ENCODE measurements at places on chromosomes 5 and 9. TPM values are rescaled to one million over a fixed set of nuclear protein-coding genes. Genes with fewer than 3 reads are reported as not detected.

GRCh38 chr9:23563517-23563916 is 262.5 kb downstream of the ELAVL2 start:
- no peak for DNase-seq

- DNase-seq: no peak
Observed at GRCh38 chr5:103565719-103566118, 3.1 kb upstream of the NUDT12 start.

GRCh38 chr5:77444356-77444755 is 47.8 kb downstream of the WDR41 start:
- DNase-seq: no peak

DNA sequence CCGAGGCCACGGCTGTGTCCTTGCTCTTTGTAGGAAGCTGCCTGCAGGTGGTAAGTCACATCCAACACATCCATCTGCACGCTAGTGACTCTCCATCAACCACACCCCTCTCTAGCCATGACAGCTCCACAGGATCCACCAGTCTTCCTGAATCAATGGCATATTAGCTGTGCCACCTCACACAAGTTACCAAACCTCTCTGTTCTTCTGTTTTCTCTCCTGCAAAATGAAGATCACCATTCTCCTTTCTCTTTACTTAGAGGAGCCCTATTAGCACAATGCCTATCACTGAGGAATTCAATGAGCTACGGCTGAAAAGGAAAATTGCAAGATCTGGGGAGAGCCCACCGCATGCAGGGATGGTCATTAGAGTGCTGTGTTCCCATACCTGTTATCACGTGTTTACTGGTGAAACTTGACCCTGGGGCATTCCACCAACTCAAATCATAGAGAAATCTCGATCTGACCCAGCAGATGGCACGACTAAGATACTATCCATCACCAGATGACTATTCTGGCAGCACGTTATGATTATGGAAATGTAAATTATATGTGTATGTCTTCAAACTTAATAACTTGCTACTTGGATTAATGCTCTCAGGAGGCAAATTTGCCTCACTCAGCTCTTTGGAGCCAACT is 20.9 kb downstream of the WHRN start:
- no peak for DNase-seq

DNA sequence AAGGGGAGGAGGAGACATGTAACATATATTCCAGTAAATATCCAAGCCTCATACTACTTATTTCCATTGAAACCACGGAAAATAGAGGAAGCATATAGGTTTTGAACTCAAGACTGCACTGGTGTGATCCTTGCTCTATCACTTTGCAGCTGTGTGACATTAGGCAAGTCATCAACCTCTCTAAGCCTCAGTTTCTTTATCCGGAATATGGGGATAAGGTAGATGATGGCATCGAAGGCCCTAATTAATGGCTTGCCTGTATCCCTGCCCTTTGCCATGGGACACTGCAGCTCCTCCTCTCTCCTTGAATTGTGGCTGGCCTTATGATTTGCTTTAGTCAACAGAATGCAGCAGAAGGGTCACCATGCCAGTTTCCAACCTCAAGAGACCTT is 6.9 kb downstream of the SHB start:
- DNase-seq: no peak

DNA sequence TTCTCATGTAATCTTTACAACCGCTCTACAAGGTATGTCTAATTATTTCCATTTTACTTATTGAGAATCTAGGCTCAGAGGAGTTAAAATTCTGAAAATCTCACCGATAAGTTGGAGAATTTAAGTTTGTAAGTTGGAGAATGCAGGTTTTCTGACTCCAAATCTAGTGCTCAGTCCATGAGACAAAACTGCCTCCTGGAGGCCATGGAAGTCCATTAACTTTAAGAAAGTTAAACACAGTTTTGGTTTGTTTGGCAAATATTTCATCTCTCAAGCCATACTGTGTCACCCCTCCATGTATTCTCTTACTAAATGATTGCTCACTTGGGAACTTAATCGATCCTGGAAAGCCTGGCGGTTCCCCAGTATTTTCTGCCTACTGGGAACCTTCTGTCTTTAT is 52.6 kb downstream of the INIP start:
- DNase-seq: no peak

Gene CAMK4
- total RNA-seq: 67.3 TPM

- DNase-seq: peak; percentile 5
Observed at GRCh38 chr9:104092875-104093600, 1.1 kb upstream of the SMC2 start.

Gene SOX30
- under 0.01 TPM for total RNA-seq

DNA sequence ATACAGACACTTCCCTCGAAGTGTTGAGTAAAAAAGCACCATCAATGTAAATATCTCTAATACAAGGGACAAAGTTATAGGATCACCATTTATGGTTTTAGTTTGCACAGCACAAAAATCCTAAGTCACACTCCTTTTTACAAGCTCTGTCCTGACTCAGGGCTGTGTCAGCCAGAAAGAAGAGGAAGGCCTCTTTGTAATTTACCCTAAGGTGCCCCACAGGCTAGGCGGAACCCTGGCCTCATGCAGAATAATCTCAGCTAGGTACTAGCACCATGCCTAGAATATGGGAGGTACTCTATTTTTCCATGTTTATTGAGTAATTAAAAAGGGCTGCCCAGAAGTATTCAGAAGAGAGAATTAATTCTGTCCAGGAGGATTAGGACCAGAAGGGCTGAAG is 36.9 kb downstream of the HAVCR1 start:
- no peak for DNase-seq

- no peak for DNase-seq
Observed at GRCh38 chr5:172370648-172371545, 83.4 kb downstream of the SH3PXD2B start.

Gene SLC6A18
- total RNA-seq: not detected

DNA sequence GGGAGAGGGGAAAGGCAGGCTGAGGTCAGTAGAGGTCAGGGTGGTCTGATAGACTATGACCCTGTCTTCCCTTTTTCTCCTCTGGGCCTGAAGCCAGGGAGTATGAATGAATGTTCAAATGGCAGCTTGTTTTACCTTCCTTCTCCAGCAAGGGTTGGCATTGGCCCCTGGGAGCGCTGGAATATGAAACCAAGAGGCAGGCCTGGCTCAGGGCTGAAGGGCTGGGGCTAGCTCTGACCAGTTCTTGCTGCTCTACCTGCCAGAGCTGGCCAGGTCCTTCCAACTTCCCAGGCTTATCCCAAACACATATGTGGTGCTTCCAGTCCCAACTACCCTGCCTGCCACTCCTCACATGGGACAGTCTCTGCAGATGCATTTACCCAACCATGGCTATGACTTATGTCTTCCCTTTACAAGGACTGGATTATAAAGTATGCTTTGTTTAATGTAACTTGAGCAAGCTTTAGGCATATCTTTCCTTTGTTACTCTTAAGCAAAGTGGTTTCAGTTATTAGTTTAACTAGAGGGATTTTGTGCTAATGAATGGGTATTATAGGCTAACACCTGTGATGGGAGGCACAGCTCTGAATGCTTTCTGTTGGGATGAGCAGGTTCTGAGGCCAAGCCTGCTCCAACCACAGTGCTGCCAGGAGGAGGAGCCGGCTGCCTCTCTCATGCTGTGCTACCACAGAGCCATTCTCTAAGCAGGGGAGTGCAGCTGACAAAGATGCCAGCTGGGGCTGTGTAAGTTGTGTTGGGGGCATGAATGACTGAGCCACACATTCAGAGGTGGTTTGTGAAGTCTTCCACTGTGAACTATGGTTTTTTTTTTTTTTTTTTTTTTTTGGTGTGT is 6.1 kb downstream of the CCNI2 start:
- no peak for DNase-seq

DNA sequence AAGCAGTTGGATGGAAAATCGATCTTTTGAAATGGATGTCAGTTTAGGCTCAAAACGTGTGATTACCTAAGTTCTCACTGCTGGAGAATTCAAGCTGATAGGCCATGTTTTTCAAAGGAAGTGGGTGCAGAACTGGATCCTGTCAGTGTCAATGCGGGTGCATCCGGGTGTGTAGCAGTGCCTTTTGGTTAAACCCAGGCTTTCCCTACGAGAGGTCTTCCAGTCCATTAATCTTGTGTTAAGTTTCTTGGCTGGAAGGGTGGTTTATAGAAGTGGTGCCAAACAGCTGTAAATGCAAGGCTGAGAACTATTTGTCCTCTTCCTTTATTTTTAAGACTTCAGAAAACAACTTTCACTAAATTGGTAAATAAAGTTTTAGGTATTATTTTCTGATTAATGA is 71.9 kb downstream of the DAPK1 start:
- no peak for DNase-seq

DNA sequence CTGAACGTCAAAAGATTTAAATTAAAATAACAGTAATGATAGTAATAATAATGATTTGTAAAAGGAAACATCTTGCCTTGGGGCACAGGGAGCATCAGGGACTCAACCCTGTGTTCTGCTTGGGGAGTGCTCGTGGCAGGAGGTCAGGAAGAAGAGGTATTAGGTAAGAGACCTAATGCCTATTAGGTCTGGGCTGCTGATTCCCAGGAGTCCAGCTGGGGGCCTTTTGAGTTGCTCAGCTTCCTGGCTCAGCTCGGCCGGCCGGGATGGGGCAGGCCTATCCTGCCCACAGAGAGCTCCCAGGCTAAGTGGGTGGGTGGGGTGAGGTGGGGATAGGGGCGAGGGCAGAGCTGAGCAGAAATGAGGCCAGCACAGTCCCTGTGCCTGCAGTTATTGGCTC is 17.5 kb downstream of the LMX1B start:
- no peak for DNase-seq

GRCh38 chr5:7394889-7395431 is 978 bp upstream of the ADCY2 start:
- no peak for DNase-seq

Gene ADGRD2
- total RNA-seq: not detected

Gene PDLIM4
- total RNA-seq: 2.0 TPM

Gene NEURL1B
- total RNA-seq: 16.3 TPM

- no peak for DNase-seq
Observed at GRCh38 chr5:1983401-1983800, 100.7 kb upstream of the IRX4 start.

Gene SGCD
- total RNA-seq: 3.3 TPM
